ENCODE measurements at places on chromosomes 12 and 14.

DNA sequence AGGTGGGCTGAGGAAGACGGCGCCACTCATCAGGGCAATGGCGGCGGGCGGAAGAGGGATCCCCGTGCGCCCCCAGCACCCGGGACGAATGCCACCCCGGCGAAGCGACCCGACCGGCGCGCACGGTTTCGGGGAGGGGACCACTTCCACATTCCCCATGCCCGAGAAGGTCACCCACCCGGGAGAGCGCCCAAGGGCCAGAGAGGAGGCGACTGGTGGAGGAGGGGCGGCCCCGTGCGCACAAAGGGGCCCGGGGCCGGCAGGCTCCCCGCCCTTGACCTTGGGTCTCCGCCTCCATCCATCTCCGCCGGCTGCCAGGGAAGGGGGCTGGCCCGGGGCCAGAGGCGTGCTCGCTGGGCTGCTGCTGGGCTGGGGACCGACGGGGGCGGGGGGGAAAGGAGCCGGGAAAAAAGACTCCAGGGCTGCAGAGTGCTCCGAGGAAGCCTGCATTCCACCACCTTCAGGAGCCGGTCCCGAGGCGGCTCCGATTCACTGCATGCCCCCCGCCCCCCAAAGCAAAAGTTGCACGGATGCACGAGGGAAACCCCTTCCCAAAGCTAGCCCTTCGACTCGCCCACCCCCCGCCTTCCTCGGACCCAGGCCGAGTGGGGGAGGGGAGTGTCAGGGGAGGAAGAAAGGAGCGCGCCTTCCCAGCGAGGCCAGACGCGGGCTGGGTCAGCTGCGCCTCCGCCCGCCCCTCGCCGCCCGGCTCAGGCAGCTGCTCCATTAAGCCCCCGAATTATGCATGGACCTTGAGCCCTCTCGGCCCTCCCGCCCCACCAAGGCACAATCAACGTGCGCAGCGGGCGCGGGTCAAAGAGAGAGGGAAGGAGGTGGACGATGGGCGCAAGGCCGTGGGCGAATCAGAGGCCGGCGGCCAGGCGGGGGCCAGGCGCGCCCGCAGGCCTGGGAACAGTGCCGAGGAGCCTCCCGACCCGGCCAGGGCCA is 26.2 kb downstream of the BCL11B start:
- DNase-seq = no peak

DNA sequence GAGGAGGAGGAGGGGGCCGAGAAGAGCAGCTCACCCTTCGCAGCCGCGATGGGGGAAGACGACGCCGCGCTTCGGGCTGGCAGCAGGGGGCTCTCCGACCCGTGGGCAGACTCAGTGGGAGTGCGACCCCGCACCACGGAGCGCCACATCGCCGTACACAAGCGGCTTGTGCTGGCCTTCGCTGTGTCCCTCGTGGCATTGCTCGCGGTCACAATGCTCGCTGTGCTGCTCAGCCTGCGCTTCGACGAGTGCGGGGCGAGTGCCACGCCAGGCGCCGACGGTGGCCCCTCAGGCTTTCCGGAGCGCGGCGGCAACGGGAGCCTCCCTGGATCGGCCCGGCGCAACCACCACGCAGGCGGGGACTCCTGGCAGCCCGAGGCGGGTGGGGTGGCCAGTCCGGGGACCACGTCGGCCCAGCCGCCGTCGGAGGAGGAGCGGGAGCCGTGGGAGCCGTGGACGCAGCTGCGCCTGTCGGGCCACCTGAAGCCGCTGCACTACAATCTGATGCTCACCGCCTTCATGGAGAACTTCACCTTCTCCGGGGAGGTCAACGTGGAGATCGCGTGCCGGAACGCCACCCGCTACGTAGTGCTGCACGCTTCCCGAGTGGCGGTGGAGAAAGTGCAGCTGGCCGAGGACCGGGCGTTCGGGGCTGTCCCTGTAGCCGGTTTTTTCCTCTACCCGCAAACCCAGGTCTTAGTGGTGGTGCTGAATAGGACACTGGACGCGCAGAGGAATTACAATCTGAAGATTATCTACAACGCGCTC is 745 bp downstream of the TRHDE start:
- DNase-seq = no peak

DNA sequence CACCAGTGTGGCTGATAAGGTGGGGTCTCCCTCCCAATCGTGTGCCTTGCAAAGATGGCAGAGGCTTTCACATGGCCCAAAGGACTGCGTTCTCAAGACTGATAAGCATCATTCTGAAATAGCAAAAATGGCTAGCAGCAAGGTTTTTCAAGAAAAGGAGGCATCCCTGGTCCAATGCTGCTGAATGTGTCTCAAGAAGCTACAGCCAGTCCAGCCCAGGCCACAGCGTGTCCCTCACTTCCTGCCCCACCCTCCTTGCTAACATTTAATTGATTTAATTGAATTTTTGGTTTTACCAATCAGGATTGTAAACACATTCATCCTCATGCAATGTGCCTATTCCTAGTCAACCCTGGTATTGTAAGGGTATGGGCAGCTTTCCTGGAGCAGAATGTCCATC is 55.9 kb downstream of the C14orf132 start:
- DNase-seq = no peak

DNA sequence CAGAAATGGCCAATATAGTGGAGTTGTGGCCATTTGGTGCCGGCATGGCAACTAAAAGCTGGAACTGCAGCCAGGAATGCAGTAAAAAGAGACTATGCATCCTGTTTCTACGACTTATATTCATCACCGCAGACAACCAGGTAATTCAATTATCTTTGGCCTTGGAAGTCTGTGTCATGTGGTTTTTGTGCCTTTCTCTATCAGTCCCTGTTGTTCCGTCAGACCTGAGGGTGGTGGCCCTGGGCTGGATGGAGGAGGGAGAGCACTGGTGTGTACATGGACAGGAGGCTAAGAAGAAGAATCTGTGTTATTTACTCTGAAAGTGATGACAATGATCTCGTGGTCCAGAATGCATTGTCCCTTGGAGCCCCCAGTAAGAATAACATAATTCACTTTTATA is 852.6 kb downstream of the VRK1 start:
- no peak for DNase-seq

- DNase-seq = no peak
Measured at GRCh38 chr14:54537651-54538050, 27.9 kb downstream of the CGRRF1 start.

DNA sequence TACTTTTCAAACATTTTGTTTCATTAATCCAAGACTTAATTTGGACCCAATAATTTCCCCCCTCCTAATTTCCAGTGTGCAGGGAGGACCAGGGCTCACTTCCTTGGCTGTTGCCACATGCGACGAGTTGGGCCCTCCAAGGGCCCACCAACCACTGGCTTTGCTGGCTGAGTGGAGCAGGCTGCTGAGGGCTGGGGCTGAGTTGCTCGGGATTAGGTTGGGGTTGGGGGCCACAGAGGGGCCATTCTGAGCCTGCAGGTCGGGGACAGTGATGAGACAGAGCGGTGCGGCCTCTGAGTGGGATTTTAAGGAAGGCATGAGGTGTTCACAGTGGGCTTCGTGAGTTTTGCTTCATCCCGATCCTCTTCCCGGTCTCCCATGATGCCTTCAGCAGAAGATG is 6.1 kb upstream of the TRAF3 start:
- DNase-seq = no peak

GRCh38 chr12:1852076-1852475 is 31.7 kb downstream of the LRTM2 start:
- DNase-seq = no peak

- DNase-seq = no peak
Measured at GRCh38 chr14:92630367-92630766, 116.8 kb downstream of the RIN3 start.

GRCh38 chr12:6229224-6230218 is 29.3 kb downstream of the CD9 start:
- no peak for DNase-seq

DNA sequence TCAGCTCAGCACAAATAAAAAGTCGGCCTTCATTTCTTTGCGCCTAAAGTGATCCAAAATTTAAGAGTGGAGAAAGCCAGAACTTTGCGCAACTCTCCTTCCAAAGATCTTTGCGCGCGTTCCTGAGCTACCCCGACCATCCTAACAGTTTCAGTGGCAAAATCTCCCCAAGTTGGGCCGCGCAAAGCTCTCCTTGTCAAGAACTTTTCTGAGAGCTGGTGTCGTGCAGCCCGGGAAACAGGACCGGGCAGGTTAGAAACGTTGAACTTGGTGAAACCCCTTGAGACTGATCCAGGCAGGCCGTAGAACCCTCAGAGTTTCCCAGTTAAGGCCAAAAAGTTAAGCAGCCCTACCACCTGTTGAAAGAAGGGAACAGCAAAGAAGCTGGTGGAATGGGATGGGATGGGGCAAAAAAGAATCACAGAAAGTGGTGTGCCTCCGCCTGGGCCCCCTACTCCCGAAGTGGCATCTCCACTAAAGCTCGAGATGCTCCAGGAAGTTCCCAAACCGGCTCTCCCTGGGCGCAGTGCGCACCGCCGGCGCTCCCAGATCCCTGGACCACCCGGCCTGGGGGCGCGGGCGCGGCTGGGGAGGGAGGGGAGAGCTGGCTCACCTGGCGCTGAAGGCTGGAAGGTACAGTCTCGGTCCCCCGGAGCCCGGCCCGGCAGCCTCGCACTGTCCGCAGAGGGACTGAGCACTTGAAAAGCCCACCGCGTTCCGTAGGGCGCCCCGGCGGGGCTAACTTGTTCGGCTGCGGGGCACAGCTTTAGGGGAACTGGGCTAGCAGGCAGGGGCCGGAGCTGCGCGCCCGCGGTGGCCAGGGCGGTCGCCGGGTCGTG is 768 bp downstream of the DBX2 start:
- no peak for DNase-seq

- DNase-seq = no peak
Measured at GRCh38 chr14:102991376-102991775, 66.0 kb downstream of the CDC42BPB start.

- DNase-seq = no peak
Measured at GRCh38 chr12:51242876-51243275, 4.2 kb downstream of the DAZAP2 start.

DNA sequence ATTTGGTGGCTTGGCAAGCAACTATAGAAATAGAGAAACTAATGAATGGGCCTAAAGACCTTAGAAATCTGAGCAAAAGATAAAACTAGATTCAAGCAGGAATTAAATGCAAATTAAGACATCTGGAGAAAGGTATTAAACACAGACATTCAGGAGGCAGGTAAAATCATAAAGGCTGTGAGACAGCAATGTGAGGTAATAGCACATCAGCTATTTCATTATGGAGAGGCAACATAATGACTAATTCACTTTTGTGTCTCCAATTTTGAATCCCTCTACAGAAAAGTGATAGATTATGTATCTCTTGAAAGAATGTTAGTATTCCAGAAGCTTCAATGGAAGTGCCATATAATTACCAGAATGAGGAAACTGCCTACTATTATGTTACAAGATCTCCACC is 175.9 kb upstream of the LRIG3 start:
- DNase-seq = no peak

- no peak for DNase-seq
Measured at GRCh38 chr12:115362339-115362976, 678.5 kb upstream of the TBX3 start.

GRCh38 chr12:62288328-62288727 is 28.1 kb downstream of the USP15 start:
- DNase-seq = no peak

DNA sequence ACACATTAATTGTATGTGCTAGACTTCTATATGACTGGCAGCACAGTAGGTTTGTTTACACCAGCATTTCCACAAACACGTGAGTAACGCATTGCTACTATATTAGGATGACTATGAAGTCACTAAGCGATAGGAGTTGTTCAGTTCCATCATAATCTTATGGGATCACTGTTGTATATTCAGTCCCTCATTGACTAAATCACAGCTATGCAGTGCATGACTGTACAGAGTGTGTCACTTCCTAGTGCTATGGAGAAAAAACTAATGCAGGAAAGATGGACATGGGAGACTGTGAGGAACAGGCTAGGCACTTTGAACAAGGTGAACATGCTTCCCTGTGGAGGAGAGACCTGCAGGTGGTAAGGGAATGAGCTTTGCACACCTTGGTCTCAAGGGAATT is 259.8 kb downstream of the NUAK1 start:
- no peak for DNase-seq

DNA sequence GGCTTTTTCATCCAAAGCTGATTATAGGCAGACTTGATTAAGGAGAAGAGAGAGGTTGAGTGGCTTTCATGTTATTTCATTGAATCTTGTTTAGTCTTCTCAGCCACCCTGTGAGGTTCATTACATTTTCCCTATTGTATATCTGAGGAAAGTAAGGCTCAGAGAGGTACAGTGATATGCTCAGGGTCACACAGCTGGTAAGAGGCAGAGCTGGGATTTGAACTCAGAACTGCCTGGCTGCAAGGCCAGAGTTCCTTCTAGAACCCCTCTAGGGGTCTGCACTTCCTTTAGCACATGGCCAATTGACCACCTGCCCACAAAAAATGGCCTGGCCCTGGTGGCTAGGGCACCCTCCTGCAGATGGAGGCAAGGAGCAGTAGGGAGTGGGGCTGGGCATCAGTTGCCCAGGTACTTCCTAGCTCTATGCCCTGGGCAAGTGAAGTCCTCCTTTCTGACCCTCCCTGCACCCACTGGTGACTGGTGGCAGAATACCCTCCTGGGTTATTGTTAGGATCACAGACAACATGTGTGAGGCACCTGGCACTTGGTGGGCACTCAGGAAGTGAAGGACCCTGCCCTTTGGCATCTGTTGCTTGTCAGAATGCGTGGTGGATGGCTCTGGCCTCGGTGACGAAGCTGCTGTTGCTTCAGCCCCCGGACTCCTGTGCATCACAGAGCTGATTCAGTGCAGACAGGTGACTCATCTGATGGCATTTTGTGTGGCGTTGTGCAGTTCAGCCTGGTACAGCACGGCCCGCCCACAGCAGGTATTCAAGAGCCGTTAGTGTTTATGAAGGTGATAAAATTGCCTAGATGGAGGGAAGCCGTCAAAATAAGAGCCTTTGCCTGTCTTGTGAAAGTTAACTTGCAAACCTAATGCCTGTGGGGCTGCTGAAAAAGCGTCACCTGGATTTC is 115.8 kb downstream of the SLC25A47 start:
- DNase-seq = no peak

- DNase-seq = no peak
Measured at GRCh38 chr14:32603992-32604565, 275.0 kb downstream of the AKAP6 start.

DNA sequence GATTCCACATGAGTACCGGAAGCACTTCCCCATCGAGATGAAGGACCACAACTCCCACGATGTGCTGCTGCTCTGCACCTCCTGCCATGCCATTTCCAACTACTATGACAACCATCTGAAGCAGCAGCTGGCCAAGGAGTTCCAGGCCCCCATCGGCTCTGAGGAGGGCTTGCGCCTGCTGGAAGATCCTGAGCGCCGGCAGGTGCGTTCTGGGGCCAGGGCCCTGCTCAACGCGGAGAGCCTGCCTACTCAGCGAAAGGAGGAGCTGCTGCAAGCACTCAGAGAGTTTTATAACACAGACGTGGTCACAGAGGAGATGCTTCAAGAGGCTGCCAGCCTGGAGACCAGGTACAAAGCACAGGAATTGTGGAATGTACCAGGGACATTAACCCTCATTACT is 22.4 kb upstream of the GALNT16 start:
- no peak for DNase-seq

DNA sequence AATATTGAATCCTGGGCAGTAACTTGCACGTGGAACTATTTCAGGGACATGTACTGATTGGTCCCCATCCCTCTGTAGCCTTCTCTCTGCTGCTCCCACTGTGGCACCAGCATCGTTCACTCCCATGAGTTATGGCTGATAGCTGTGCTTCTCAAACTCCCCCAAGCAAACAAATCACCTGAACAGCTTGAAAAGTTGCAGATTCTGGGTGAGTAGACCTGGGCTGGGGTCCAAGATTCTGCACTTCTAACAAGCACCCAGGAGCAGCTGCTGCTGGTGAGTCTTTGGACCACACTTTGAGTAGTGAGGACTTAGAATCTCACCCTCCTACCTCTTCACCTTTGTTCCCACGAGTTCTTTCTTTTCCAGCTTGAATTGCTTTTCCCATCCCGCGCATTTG is 49.4 kb upstream of the ZFP36L1 start:
- no peak for DNase-seq

- no peak for DNase-seq
Measured at GRCh38 chr12:117158911-117159553, 31.2 kb downstream of the FBXO21 start.

Measured in Jurkat, Clone E6-1 (cell line).